Progenitor cell of endocrine pancreas (in vitro differentiated cells): ENCODE measurements at places on chromosomes 11 and 22. TPM values are rescaled to one million over a fixed set of nuclear protein-coding genes. Genes with fewer than 3 reads are reported as not detected.
A peak's percentile ranks its signal among the peaks of the same experiment; 100 is the strongest.

DNA sequence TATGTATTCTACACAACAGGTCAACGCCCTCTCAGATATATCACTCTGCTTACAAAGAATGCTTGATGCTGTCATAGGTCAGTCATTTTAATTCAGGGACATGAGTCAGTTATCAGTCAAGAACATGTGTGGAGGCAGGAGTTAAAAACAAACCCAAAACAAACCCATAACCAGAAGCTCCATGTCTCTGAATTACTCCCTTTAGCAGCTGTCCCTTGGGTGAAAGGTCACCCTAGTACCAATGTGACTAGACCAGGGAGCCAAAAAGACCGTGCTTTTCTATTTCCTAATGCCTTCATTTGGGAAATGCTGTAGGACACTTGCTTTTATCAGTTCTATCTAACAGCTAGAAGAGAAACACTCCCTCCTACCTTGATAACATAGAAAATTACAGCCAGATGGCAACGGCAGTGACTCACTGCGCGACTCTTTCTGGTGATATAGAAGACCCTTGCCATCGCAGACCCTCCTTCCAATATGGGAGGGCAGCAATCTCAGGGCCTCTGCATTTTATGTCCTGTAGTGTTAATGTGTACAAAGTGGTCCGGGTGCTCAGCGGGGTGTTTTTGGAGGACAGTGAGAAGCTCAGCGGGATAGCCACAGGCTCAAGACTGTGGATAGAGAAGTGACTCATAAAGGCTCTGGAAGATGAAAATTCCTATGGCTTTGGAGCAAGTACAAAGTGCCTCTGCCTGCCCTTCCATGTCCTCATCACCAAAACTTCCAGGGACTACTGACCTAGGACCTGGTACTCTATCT is 24.8 kb downstream of the APOL5 start:
- DNase-seq = no peak
- H3K36me3 ChIP-seq = peaks cover 23% of the 10 kb centered on the region
- peak overlapping the region; percentile 55 for H3K27ac ChIP-seq
- peaks cover 3% of the 10 kb centered on the region for H3K4me1 ChIP-seq

GRCh38 chr11:61025821-61026120 is 54.3 kb downstream of the CD6 start:
- H3K27me3 ChIP-seq = peaks cover 46% of the 10 kb centered on the region
- DNase-seq = no peak
- H3K4me1 ChIP-seq = peaks cover 15% of the 10 kb centered on the region
- no peaks in the 10 kb centered on the region for H3K36me3 ChIP-seq
- H3K27ac ChIP-seq = no peak overlapping the region
- no peak overlapping the region for H3K4me3 ChIP-seq

- H3K4me3 ChIP-seq = no peak overlapping the region
- no peaks in the 10 kb centered on the region for H3K36me3 ChIP-seq
- no peaks in the 10 kb centered on the region for H3K4me1 ChIP-seq
- DNase-seq = no peak
Measured at GRCh38 chr11:134667175-134667500, 255.1 kb upstream of the B3GAT1 start.

- no peaks in the 10 kb centered on the region for H3K36me3 ChIP-seq
- DNase-seq = no peak
- H3K27me3 ChIP-seq = peaks cover 3% of the 10 kb centered on the region
- H3K27ac ChIP-seq = no peak overlapping the region
- H3K4me1 ChIP-seq = peaks cover 24% of the 10 kb centered on the region
- H3K4me3 ChIP-seq = no peak overlapping the region
Measured at GRCh38 chr11:15468466-15468865, 353.7 kb downstream of the INSC start.

DNA sequence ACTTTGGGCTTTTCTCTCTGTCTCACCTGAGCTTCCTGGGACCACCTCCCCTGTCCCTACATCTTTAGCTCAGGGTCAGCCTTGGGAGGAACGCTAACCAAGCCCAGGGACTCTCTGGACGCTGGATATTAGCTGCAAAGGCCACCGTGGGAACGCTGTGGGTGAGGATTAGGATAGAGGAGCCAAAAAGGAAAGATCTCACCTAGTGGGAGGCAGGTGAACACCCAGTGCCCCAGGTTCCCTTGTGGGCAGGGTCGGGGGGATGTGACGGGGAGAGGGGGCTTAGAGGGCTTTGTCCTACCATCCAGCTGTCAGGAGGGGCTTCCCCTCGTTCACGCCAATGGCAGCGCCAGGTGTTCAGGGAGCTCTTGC is 50.2 kb downstream of the LINC01488 start:
- DNase-seq = no peak
- H3K4me1 ChIP-seq = peaks cover 7% of the 10 kb centered on the region
- H3K27ac ChIP-seq = peak overlapping the region; percentile 39

GRCh38 chr11:32819187-32819586 is 10.5 kb upstream of the PRRG4 start:
- no peak overlapping the region for H3K27ac ChIP-seq
- H3K27me3 ChIP-seq = peaks cover 14% of the 10 kb centered on the region
- H3K4me1 ChIP-seq = no peaks in the 10 kb centered on the region
- no peaks in the 10 kb centered on the region for H3K36me3 ChIP-seq
- no peak for DNase-seq
- H3K4me3 ChIP-seq = no peak overlapping the region

GRCh38 chr11:108199446-108200321 is 22.8 kb downstream of the NPAT start:
- no peak overlapping the region for H3K4me3 ChIP-seq
- peaks cover 4% of the 10 kb centered on the region for H3K4me1 ChIP-seq
- no peak for DNase-seq
- peaks cover 18% of the 10 kb centered on the region for H3K36me3 ChIP-seq
- no peaks in the 10 kb centered on the region for H3K27me3 ChIP-seq
- H3K27ac ChIP-seq = no peak overlapping the region

DNA sequence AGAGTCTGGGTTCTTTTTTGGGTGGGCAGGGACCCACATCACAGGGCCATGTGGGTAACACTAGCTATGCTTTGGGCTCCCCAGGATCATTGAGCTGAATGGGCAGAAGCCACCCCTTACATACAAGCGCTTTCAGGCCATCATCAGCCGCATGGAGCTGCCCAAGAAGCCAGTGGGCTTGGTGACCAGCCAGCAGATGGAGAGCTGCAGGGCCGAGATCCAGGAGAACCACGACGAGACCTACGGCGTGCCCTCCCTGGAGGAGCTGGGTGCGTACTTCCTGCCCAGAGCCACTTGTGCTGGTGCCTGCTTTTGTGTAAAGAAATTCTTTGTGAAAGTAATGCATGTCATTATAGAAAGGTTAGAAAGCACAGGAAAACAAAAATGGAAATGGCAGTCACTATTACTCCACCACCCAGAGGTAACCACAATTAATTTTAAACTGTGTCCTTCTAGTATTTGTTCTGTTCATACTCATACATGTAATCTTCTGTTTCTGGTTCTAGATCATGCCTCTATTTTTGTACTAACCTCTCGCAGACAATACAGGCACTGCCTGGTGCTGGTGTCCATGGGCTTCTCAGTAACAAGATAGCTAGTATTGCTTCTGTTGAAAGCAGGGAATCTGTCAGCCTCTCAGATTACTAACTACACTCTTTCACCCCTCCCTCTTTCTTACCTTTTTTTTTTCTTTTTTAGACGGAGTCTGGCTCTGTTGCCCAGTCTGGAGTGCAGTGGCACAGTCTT is 13.7 kb downstream of the CRY2 start:
- H3K27me3 ChIP-seq = no peaks in the 10 kb centered on the region
- no peak overlapping the region for H3K27ac ChIP-seq
- H3K4me3 ChIP-seq = no peak overlapping the region

- no peak overlapping the region for H3K4me3 ChIP-seq
- H3K36me3 ChIP-seq = peaks cover 7% of the 10 kb centered on the region
- no peak for DNase-seq
- H3K4me1 ChIP-seq = peaks cover 66% of the 10 kb centered on the region
Measured at GRCh38 chr22:40189997-40190396, 12.3 kb downstream of the TNRC6B start.

- H3K4me1 ChIP-seq = peaks cover 3% of the 10 kb centered on the region
- DNase-seq = no peak
- H3K27ac ChIP-seq = no peak overlapping the region
Measured at GRCh38 chr11:72160319-72160718, 24.8 kb downstream of the FOLR3 start.

- H3K4me1 ChIP-seq = peaks cover 7% of the 10 kb centered on the region
- DNase-seq = no peak
- H3K4me3 ChIP-seq = no peak overlapping the region
- no peaks in the 10 kb centered on the region for H3K36me3 ChIP-seq
- peaks cover 7% of the 10 kb centered on the region for H3K27me3 ChIP-seq
Measured at GRCh38 chr22:20154602-20155187, 3.8 kb upstream of the CCDC188 start.

GRCh38 chr11:27081056-27081455 is 40.4 kb downstream of the BBOX1 start:
- H3K27ac ChIP-seq = no peak overlapping the region
- H3K4me3 ChIP-seq = no peak overlapping the region
- H3K36me3 ChIP-seq = no peaks in the 10 kb centered on the region
- peaks cover 7% of the 10 kb centered on the region for H3K4me1 ChIP-seq
- DNase-seq = no peak

GRCh38 chr11:34602245-34602644 is 18.6 kb upstream of the EHF start:
- peaks cover 1% of the 10 kb centered on the region for H3K36me3 ChIP-seq
- peaks cover 58% of the 10 kb centered on the region for H3K4me1 ChIP-seq
- DNase-seq = no peak
- no peak overlapping the region for H3K4me3 ChIP-seq
- no peaks in the 10 kb centered on the region for H3K27me3 ChIP-seq

DNA sequence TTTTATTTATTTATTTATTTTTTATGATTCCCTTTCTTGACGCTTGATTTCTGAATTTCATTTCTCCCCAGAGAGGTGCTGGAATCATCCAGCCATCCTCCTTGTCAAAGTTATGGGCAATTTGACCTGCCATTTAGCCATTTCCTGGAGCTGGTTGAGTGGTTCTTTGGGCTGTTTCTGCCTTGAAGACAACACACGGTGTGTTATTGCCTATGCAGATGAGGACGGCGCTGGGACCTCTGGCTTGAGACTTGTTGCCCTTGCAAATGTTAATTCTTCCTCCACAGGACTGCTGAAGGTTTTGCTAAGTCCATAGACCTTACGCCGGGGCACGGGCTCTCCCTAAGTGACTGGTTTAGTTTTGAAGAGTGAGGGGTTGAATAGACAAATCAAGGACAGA is 147.9 kb upstream of the PLET1 start:
- no peaks in the 10 kb centered on the region for H3K36me3 ChIP-seq
- peaks cover 5% of the 10 kb centered on the region for H3K27me3 ChIP-seq
- no peaks in the 10 kb centered on the region for H3K4me1 ChIP-seq
- no peak overlapping the region for H3K4me3 ChIP-seq

GRCh38 chr22:42431401-42432019 is 693 bp downstream of the NFAM1 start:
- no peak for DNase-seq
- no peaks in the 10 kb centered on the region for H3K4me1 ChIP-seq

Gene STIP1
- 189 and 209 TPM in 2 replicates for total RNA-seq

Gene PANX2
- total RNA-seq = 6.2 and 6.3 TPM in 2 replicates

Gene RHOD
- 16.4 and 20.6 TPM in 2 replicates for total RNA-seq

Gene LRRC56
- 5.1 and 5.4 TPM in 2 replicates for total RNA-seq

Gene LDHAL6A
- not detected in 2 replicates for total RNA-seq
